ENCODE measurements at places on chromosomes 1 and 21.

GRCh38 chr1:199774433-199775089 is 252.9 kb upstream of the NR5A2 start:
- no peak for DNase-seq

DNA sequence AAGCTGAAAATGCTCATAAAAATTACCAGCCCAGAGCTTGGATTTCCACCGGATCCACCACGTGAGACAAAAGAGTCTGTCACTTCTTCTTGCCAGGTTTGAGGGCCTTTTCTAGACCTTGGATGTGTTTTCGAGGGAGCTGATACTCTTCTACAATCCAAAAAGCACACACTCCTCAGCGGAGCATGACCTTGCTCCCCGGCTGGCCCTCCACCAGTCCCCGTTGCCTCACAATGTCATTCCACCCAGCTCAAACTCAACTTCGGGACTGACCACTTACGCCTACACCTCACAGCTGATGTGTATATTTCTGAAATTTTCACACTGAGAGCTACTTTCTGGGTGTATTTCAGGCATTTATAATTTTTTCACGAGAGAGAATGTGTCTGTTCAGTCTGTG is 20.6 kb downstream of the EIF2D start:
- DNase-seq: no peak

DNA sequence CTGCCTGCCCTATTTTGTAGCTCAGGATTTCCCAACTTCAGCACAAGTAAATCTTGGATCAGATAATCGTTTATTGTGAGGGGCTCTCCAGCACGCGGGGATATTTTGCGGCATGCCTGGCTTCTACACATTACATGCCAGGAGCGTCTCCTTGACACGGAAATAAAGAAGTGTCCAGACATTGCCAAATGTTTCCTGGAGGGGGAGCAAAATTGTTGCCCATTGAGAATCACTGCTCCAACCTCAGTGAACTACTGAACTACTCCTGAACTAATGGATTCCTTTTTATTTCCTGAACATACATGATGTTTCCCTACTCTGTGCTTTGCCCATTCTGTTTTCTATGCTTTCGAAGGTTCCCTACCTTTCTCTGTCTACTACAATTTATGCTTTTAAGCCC is 1359.1 kb upstream of the ADGRL2 start:
- DNase-seq: no peak

GRCh38 chr1:225735252-225736149 is 42.1 kb upstream of the SRP9 start:
- peak; percentile 97 for DNase-seq

DNA sequence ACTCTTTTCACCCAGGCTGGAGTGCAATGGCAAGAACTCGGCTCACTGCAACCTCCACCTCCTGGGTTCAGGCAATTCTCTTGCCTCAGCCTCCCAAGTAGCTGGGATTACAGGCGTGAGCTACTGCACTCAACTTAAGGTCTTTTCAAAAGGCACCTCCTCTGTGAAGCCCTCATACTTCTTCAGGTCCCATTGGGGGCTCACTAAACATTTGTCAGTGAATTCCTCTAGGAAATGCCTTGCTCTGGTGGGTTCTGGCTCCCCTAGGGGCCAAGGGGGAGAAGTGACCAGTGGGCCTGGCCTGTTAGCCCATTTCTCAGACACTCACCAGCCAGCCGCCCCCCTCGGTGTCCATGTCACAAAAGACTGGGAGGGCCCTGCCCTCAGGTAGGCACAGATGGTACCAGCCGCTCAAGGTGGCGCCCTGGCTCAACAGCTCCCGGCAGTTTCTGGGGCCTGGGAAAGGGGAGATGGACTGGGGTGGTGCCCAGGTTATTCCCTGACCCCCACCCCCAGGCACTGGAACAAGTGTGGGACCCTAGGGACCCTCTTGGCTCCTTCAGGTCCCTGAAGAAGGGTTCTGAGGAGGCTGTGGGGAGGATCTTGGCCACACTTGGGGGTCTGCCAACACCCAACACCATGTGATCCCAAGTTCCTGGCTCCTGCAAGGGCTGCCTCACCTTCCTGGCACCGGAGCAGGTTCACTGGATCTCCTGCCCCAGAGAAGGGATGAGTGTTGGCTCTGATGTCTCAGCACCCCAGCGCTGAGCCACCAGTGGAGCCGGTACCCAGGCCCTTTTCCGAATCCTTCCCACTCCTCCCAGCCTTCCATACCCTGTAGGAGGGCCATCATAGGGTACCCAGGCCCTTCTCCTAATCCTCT is 1.6 kb downstream of the FCN3 start:
- DNase-seq: no peak

GRCh38 chr1:225418059-225418458 is 9.8 kb downstream of the LBR start:
- DNase-seq: no peak

- DNase-seq: no peak
Measured at GRCh38 chr1:22143065-22144033, at the start of gene WNT4. Gene WNT4, minus strand, starts transcription at chr1:22143097. Its CDS starts 175 bp downstream, at chr1:22142922.

DNA sequence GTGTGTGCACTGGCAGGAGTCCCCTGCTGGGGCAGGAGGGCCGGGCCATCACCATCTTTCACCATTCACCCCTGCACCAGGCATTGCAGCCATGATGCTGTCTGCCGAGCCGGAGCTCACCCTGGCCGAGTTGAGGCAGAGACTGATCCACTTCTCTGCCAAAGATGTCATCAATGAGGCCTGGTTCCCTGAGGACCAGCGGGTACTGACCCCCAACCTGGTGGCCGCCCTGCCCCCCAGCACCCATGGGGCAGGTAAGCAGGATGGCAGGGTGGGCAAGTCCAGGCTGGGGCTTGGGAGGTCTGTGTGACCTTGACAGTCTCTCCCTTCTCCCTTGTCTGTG is 18.6 kb downstream of the PCSK9 start:
- DNase-seq: no peak

DNA sequence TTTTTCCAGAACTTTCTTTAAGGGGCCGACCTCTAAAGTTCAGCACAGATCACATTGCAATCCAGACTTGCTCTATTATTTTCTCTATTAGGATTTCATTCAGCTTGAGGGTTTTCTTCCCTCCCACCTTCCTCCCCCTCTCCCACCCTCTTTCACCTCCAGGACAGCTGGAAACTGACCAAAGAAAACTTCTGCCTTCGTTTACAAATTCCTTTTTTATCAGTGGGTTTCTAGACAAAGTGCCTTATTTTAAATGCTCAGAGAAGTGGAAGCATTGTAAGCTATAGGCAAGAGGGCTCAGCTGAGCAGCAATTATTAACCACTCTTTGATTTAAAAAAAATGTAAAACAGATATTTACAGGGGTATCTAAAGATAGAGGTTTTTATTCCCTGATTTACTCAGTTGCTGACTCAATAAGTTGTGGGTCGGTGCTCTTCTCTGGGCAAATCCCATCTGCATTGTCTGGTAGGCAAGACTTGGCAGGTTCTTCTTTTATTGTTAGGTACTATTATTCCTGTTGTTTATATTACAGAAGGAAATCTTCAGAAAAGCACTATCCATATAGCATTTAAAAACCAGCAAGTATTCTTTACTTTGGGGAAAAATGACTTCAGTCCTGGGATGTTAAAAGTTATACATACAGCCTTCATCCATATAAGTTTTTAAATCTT is 277.0 kb upstream of the C1orf105 start:
- DNase-seq: no peak

- no peak for DNase-seq
Measured at GRCh38 chr1:157774412-157774811, 2.5 kb downstream of the FCRL2 start.

DNA sequence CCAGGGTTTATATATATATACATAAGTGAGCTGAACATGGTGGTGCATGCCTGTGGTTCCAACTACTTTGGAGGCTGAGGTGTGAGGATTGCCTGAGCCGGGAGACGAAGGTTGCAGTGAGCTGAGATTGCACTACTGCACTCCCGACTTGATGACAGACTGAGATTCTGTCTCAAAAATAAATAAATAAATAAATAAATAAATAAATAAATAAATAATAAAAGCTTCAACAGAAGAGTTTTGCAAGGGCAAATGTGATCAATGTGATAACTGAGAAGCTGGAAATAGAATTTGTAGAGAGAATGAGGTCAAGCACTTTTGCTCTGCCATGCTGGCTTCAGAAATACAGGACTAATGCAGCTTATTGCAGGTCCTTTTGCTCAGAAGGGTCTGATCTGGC is 855.8 kb upstream of the PRMT6 start:
- no peak for DNase-seq

DNA sequence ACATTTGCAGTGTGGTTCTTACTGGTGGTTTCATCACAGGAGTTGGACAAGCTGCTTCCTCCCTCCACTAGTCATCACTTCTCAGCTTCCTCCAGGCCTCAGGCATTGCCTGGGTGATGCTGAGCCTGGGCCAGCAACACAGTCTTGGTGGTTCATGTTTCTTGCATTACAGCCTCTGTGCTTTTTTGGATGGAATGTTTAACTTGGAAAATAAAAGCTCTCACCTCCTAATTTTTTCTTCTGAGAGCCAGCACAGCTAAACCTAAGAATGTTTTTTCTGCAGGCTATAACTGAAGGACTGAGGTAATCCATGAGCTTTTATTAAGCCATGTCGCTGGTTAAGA is 66.1 kb upstream of the RHOU start:
- DNase-seq: no peak

- DNase-seq: no peak
Measured at GRCh38 chr1:28358716-28359115, 10.8 kb upstream of the PHACTR4 start.

DNA sequence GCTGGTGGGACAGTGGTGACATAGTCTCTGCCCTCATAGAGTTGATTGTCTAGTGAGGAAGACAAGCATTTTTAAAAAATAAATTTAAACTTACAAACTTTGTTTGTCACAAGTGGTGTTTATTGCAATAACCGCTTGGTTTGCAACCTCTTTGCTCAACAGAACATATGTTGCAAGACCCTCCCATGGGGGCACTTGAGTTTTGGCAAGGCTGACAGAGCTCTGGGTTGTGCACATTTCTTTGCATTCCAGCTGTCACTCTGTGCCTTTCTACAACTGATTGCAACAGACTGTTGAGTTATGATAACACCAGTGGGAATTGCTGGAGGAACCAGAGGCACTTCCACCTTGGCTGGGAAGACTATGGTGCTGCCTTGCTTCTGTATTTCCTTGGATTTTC is 58.4 kb downstream of the LAMC2 start:
- DNase-seq: peak; percentile 94

Measured in NCI-H1694 treated with DMSO at 0.1 percent for 48 hours (cell line).